ENCODE measurements at places on chromosomes 3 and 15.

- DNase-seq: no peak
Observed at GRCh38 chr3:32432711-32433530, 41.3 kb downstream of the CMTM7 start.

GRCh38 chr3:138686771-138687221, 78.2 kb downstream of the FAIM start:
- DNase-seq: no peak

DNA sequence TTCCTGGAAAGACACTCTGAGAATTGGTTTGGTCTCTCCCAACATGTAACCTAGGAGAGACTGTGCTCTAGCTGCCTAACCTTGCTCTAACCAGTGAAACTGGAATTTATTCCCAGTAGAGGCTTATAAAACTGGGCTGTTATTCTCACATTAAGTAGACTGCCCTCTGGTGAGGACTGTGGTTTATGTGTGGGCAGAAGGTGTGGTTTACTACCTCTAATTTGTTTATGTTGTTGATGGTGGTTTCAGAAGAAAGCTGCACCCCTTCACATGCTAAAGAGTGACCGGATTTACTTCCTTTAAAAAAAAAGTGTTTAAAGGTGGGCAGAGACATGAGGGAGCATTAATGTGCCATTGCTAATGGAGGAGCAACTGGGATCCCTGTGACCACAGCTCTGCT, 273.2 kb downstream of the MECOM start:
- DNase-seq: no peak

DNA sequence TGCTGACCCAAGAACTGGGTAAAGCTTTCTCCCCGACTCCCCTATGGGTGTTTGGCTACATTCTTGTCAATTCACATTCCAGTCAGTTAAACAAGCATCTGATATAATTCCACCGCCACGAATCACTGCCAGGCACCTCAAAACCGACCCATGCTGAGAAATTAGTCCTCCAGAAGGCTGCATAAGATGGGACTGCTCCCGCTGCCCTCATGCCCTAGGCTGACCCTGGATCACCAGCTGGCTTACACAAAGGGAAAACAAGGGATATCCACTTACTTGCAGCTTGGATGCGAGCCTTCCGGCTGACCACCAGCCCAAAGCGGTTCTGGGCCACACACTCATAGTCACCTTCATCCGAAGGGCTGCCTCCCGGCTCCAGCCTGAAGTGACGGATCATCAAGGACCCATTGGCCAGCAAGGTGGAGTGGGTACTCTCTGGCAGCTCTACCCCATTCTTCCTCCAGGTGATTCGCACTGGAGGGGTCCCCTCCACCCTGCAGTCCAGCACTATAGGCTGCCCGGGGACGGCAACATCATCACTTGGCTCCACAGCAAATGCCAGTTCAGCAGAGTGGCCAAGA, 2.9 kb downstream of the IGDCC3 start:
- DNase-seq: no peak

DNA sequence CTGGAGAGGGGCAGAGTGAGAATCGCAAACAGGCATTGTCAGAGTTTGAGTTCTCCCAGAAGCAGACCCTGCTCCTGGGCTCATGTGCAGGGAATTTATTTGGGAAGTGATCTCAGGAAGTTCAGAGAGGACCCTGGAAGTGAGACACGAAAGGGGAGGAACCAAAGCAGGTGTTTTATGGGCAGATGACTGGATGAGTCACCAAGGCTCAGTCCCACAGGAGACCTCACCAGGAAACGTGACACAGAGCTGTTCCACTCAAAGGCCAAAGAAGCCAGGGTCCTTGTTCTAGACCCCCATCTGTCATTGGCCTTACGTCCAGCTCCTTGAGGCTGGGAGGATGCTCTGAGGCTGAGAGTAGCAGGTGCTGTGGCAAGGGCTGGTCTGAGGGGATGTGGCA, 43.4 kb upstream of the SEC22A start:
- no peak for DNase-seq

GRCh38 chr3:98650971-98651779, 57.8 kb upstream of the CPOX start:
- DNase-seq: no peak

DNA sequence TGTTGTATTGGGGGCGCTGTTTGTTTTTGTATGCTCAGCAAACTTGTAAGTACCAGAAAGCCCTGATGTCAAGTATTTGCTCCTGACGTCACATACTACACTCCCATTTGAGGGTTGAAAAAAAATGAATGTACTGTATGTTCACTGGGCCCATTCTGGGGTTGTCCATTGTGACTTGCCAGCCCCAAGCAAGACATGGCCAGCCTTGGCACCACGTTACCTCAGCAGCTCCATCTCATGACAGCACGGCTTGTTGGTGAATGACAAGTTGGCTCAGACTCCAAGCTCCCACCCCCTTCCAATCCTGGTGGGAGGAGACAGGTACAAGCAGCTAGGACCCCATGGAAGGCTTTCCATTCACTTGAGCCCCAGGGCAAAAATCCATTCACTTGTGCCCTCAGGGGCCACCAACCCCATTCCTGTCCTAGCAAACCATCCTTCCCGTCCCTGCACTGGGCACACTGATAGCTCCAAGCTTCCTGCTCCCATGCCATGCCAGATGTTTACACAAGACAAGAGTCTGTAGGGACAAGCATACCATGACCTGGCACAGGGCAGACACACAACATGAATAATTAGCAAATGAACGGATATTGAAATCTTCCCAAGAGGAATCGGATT, 1.6 kb downstream of the PHGR1 start:
- DNase-seq: no peak

- DNase-seq: no peak
Observed at GRCh38 chr3:100257586-100257985, 3.2 kb upstream of the TBC1D23 start.

- DNase-seq: no peak
Observed at GRCh38 chr3:5140230-5140621, 18.1 kb downstream of the ARL8B start.

- no peak for DNase-seq
Observed at GRCh38 chr3:78633626-78634025, 1134.2 kb downstream of the ROBO1 start.

- no peak for DNase-seq
Observed at GRCh38 chr3:106688464-106688863, 688.8 kb upstream of the CCDC54 start.

DNA sequence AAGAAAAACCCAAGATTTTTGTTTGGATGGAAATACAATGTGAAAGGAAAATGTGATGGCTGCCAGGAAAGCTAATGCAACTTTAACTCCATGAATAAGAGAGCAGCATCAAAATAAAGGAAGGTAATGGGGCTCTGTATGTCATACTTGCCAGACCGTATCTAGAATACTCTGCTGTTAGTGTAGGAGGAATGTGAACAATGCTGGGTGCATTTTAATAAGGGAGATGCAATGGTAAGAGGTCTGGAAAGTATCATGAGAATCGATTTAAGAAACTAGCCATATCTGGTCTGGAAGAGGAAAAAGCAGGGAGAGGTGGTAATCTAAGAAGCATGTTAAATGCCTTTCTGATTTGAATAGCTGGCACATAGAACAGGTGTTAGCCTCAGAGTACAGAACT, 239.6 kb downstream of the GBE1 start:
- no peak for DNase-seq

- no peak for DNase-seq
Observed at GRCh38 chr3:137771401-137772213, 7.5 kb downstream of the SOX14 start.

DNA sequence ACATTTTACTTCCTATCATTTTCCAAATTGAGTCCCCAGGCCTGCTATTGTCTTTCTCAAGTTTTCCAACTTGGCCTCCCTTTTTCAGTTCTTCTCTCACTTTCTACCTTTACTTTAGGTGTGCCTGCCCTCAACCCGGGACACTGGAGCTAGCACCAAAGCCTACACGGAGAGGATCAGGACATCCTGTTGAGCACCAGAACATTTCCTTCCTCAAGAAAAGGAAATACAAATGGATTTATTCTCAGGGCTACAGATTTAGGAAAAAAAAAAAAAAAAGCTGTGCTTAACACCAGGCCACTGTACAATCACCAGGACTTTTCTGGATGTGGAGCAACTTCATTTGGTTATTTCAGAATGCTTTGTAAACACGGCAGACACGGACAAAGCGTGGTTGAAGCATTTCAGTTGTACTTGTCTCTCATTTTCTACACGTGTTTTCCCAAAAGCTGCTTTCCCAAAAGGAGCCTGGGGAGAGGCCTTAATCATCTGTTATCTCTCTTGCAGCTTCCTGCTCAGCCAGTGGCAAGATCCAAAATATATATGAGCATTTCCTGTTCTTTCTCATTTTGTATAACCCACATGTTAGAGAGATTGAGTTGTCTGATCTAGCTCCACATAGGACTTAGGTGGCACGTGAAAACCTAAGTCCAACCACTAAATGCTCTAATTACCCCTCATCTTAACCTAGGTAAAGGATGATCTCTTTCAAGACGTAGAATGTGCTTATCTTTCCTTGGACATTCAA, 15.5 kb upstream of the ATP1B3 start:
- DNase-seq: no peak

DNA sequence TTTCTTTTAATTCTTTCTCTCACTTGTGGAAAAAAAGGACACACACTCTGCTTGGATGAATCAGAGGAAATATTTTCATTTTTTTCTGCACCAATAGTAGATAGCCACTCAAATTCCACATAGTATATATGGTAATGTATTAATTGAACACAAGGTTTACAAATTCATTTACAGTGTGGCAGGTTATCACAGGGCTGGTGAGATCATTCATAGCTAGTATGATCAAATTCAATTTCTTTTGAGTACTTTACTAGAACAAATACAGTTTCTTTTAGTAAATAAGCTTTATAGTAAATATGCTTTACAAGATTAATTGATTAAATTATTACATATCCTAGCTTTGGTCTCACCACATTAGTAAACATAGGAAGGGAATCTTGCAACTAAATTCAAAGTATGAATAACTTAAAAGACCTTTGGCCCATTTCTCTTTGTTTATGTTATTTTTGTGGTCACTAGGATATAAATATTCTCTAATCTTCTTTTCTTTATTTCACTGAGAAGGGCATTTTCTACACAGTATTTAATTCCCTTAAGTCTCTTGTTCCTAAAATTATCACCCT, 40.1 kb upstream of the PARP14 start:
- DNase-seq: no peak

DNA sequence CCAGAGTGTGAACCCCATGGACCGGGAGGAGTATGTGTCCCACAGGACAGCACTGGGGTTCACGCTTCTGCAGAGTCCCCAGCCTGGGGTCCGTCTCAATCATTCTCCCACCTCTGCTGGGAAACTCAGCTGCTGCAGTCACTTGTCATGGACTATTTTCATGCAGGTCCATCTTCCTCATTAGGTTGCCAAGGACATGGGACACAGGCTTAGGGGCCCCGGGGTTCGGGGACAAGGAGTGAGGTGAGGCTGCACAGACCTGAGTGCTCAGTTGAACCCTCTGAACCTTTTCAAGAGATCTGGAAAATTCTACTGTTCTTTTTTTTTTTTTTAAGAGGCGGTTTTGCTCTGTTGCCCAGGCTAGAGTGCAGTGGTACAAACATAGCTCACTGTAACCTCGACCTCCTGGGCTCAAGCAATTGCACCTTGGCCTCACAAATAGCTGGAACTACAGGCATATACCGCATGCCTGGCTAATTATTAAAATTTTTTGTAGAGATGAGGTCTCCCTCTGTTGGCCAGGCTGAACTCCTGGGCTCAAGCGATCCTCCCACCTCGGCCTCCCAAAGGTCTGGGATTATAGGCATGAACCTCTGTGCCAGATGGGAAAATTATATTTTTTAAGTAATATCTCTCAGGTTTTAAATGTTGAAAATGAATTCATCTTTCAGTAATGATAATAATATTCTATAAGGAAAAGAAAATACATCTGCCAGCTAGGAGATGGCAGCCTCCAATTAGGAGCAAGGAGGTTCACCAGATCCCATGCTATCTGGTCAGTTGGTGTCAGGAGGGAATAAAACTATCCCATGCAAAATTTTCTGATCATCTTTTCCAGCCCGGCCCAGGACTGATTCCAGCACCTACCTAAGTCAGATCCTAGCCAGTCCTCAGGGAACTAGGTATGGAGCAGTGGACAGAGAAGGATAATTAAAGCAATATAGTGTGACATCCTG, 45.2 kb downstream of the RPN1 start:
- no peak for DNase-seq

DNA sequence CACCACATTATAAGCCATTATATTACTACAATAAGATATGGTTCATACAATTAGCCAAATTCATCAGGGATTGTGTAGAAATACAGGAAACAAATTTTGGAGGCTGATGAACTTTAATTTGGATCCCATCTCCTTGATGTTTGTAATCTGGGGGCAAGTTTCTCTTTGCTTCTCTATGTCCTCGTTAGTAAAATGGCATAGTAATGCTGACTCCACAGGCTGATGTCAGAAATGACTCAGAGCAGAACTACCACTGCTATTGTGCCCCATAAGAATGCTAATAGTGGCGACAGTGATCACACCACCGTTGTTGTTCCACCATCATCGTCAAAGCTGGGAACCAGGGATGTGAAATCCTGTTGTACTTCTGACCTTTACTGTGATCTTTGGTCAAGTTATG, 722.3 kb upstream of the LMCD1 start:
- no peak for DNase-seq

DNA sequence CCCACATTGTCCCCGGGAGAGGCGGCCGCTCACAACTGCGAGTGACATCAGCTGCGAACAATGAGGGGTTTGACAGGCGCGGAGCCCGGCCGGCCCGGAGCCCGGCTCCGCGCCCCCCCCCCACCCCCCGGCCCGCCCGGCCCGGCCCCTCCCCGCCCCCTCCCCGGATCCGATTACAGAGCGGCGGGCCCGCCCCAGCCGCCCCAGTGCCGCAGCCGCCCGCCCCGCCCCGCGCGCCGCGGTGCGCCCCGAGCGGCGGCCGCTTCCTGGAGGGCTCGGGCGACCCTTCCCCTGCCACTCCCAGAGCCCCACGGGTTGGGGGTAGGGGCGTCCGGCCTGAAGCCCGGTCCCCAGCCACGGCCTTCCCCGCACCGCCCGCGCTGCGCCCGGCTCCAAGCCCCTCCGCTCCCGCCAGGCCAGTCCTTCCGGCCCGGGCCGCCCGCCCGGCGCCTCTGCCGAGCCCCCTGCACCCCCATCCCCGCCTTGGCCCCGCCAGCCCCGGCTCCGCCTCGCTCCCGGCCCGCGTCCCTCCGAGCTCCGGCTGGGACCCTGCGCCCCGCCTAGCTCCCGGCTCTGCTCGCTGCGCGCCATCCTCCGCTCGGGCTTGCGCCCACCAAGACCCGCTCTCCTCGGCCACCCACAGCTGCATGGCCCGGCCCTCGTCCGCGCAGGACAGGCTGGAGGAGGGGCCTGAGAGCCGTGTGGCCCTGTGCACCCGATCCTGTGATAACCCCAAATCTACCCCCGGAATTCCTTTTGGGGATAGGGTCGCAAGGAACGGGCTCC, at the start of gene PCBP4:
Gene PCBP4 (minus strand): TSS at position 71 of the 786 bp plus-strand sequence. CDS start 6,214 bp downstream, outside the sequence.
- no peak for DNase-seq

DNA sequence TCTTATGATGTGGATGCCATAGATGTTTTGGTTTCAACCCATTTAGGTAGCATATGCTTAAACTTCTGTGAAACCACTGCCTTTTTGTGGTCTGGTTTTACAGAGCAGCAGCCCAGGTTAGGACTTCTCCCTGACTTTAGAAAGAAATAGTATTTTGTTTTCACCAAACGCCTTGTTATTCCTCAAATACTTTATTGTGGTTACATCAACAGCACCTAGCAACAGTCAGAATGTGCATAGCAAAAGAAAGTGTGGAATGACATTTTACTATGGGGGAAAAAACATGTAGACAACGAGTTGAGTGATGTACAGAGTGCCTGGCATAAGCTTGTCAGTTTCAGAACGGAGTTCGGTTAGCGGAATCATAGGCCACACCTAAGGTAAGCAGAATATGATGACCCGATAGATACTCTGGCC, 159.2 kb downstream of the TPRG1 start:
- no peak for DNase-seq

All from NCI-H2107 (cell line).